ENCODE measurements at places on chromosomes 1 and 21.

GRCh38 chr21:37642493-37642892, 273.8 kb downstream of the KCNJ6 start:
- DNase-seq = no peak

- no peak for DNase-seq
Measured at GRCh38 chr1:30726236-30726635, 2.9 kb upstream of the MATN1 start.

DNA sequence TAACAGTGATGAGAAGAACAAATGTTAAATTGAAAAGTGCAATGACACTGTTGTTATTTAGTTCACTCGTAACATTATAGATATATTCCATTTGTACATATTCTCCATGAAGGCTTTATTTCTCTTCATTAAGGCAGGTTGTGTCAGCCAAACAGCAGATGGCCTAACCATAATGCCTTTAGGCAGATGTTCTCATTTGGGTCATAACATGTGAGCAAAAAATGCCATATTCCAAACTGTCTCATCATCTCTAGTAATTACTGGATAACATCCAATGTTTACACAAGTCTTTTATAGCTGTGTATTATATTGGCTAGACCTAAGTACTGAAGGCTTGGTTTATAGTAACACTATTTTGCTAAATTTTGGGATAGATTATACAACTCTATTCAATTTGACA, 87.2 kb upstream of the CHODL start:
- DNase-seq = no peak

GRCh38 chr1:91799159-91799558, 86.8 kb downstream of the TGFBR3 start:
- DNase-seq = no peak

DNA sequence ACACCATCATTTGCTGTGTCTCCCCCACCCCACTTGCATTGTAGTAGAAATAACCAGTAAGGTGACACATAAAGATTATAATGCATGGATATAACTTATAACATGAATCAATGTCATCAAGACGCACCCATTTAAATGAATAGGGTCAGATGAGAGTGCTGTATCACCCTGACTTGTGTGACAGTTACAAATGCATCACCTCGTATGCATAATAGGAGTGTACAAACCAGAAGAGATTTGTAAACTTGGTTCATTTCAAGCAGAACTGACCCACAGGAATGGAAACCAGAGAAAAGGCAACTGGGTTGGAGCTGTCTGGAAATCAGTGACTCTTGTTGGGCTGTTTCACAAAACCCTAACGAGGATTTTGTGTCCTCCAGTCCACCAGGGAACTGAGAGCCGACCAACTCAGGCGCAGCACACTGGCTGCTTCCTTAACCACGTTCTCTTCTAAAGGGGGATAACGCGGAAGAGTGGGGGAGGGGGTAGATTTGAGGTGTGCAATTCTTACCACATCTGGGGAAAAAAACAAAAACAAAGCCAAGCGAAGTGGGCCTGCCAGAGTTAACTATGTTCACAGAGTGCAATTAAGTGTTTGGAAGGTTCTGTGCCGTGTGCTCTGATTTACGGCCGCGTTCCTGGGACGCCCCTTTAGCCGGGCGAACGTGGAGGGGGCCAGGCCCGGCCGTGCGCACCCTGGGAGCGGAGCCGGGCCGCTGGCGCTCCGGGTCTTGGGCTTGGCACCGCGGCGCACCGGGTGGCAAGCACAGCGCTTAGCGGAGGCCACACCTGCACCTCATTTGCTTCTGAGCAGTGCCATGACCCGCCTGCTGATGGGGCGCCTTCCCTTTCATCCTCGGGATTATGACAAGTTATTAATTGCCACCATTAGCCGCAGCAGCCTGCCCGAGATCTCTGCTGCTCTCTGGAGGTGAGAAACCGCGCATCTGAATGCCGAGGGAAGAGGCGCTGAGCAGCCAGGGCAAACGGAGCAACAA, 248.8 kb upstream of the FOXD3 start:
- peak; percentile 59 for DNase-seq

DNA sequence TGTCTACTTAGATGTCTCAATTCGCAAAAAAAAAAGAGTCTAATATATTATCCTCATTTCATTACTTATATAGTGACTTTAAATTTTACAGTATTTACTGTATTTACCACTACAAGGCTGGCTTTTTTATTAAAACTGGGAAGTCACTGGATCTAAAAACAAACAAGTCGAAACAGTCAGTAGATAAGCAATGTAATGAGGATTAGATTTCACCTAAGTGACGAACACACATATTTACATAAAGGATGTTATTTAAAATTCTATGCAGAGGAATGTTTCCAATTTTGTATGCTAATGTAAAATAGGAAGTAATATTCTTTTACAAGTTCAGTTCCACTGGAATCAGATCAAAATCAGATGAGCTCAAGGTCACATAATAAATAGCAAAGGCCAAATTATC, 28.3 kb downstream of the TTC13 start:
- no peak for DNase-seq

DNA sequence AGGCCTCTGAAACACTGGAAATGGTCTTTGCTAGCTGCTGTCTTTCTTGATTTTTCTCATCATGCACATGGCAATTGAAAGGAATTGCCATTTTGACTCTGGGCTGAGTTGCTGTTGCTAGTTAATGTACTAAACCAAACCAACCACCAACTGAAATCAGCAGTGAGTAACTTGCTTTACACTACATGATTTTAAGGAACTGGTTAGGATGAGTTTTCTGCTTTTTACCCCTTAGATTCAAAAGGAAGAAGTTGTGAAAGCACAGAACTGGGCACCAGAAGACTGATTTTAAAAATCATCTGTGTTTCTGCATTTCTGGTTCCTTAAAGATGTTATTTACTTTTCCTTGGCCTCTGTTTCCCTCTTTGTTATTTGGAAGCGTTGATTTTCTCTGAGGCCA, 361.9 kb downstream of the HLX start:
- no peak for DNase-seq

GRCh38 chr1:117843791-117844190, 85.6 kb downstream of the GDAP2 start:
- no peak for DNase-seq

DNA sequence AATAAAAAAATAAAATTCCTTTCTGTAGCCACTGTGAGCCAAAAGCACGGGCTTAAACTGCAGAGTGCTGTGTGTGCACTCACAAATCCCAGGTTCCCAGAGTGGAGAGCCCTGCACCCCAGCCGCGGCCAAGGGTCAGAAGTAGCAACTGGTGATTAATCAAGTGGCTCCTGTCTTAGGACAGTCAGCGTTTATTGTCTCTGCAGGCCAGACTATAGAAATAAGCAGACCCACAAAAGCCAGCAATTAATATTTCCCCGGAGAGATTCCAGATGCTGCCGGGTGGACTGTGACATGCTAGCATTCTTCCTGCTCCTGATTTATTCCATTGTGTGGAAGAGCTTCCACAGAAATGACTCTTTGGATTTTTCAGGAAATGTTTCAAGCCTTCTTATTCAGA, 412.2 kb downstream of the KIF26B start:
- peak; percentile 26 for DNase-seq

Measured in glutamatergic neuron (in vitro differentiated cells).